Stimulated activated CD8-positive, alpha-beta memory T cell treated with anti-CD3 and anti-CD28 coated beads, Interleukin-15, amount 100 ng/mL, for 24 hours (primary cell): ENCODE measurements at places on chromosomes 1 and 21.

- DNase-seq = no peak
Observed at GRCh38 chr1:15579683-15580047, 5.2 kb downstream of the AGMAT start.

DNA sequence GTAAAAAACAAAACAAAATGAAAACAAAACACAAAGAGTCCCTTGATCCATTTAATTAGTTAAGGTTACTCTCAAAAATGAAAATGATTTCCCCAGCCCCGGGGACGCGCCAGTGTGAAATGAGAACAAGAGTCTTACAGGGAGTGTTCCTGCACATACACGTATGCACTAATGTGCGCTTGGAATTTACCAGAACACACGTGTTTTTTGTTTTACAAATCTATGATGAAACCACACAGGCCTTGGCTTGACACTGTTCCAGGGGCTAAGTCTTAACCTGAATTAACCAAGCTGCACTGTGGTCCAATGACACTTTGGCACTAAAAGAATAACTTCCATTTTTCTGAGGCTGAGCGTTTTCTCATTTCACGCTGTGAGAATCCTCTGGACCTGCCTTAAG lies 63.7 kb downstream of the SLC45A1 start:
- no peak for DNase-seq

DNA sequence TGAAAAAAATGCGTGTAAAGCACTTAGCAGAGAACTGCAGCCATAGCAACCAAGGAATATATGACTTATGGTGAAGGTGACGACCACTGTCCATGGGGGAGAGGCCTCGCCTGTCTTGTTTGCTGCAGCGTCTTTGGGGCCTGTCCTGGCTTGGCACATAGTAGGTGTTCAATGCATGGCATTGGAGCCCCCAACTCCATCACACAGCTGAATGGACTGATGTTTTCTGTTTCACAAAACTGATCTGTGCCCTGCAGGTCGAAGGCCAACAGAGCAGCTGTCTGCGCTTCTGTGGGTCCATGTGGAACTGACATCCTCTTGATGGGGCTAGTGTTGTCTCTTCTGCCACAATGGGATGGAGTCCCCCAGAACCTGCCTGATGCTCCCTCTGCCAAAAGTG lies 296.0 kb downstream of the PTPRU start:
- DNase-seq = no peak

- DNase-seq = no peak
Observed at GRCh38 chr1:15066191-15066590, 87.4 kb upstream of the TMEM51 start.

DNA sequence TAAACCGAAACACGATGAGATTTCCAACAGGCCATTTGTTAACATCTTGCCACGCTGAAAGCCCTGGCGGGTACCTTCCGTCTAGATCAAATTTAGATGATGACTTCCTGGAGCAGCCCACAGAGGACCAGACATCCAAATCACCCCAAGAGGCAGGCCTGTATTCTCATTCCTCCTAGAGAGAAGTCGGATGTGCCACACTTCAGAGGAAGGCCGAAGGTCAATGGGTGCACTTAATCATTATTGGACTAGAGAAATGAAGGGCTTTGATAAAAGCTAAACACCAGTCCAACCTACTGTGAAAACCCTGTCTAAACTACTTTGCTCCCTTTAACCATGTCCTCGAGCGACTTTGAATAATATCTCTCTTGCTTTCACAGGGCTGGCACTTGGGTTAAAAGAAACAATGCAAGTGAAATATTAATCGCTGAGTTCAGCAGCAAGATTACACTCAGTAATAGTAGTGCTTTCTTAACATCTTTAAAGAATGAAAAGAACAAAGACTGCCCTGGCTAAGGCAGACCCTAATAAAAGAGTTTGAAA lies 76.5 kb downstream of the BCAR3 start:
- no peak for DNase-seq

- no peak for DNase-seq
Observed at GRCh38 chr1:165905853-165906252, 78.4 kb downstream of the UCK2 start.

DNA sequence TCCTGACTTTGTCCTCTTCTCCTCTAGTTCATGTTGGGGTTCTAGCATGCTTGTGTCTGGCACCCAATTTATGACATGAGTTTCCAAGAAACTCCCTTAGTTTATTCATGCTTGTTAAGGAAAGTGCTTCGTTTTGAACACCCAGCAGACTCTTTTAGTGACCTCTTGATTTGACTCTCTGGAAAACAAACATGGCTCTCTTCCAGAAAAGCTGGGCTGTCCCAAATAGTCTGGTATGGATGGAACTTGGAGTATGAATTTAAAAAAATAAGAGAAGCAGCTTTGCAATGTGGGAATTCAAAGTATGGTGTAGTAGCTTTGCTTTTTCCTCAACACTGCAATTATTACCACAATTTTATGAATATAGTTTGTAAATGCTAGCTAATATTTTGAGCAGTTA lies 143.4 kb upstream of the C8B start:
- no peak for DNase-seq

GRCh38 chr1:189125694-189126093 lies 1352.0 kb downstream of the BRINP3 start:
- DNase-seq = no peak

DNA sequence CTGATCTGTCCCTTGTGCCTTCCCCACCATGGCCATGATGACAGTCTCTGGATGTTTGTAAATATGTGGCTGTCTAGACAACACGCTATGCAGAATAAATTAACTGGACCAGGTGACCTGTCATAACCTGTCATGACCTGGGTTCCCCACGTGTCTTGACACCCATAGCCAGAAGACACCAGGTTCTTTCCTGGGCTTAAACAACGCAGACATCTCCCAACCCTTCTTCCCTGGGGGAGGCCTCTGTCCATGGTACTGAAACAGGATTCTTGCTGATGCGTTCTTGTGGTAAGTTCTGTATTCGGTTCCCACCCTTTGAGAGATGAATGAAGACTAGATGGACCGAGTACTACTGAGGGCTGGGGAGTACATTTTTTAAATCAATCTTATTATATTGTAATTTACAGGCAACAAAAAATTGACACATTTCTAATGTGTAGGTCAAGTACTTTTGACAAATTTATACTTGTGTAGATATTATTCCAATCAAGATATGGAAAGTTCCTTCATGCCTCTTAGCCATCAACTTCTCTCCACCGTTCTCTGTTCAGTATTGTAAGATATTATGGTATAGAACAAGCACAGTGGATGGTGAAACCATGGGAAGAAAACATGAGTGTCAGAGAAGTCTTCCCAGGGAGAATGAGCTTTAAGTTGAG lies 738.8 kb downstream of the PTPRU start:
- no peak for DNase-seq

DNA sequence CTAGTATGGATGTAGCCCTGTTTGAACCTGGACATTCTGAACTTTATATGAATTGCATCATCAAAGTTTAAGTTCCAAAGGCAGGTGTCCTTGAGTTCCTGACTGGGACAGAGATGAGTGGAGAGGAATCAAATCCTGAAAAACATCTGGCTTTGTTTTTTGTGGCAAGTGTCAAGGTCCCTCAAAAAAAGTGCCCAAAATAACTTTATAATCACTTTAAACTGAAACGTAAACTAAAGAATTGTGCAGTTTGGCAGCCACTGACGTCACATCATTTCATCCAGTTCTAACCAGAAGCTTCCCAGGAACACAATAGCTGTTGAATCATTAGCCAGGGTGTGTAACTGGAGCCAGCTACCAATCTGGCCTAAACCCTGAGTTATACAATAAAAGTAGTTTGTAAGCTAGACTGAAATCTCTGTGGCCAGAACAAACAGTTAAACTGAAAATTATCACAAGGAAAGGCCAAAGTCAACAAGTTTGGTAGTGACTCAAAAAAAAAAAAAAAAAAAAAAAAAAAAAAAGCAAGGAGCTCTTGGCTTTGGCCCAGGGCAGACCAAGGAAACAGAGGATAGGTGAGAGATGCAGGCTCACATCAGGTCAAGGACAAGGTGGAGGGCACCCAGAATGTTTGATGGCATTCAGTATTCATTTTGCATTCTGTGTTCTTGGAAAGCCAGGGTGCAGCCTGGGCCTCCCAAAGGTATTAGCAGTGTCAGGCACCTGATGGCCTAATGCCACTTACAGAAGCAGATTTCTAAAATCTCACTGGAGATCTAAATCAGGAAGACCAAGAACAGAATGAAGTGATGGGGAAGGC lies 74.3 kb downstream of the TNFSF18 start:
- DNase-seq = no peak

DNA sequence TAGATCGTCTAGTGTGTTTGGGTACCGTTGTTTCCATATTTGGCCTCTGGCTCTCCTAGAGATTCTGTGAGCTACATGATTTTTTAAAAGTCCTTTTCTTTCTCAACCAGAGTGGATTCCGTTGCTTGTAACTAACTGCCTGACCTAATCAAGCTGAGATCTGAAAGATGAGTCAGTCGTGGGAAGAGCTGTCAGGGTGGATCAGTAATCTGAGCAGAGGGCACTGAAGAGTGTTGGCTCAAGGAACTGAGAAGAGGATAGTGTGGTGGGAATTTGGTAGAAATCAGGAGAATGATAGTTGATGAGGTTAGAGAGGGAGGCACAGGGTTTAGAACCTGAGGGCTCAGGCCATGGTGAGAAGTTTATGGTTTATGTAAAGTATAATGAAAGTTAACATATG lies 52.2 kb downstream of the TRAF5 start:
- no peak for DNase-seq

GRCh38 chr1:178342745-178343144 lies 154.0 kb downstream of the CLEC20A start:
- DNase-seq = no peak

GRCh38 chr1:180157576-180158057 lies 2.9 kb downstream of the QSOX1 start:
- no peak for DNase-seq

DNA sequence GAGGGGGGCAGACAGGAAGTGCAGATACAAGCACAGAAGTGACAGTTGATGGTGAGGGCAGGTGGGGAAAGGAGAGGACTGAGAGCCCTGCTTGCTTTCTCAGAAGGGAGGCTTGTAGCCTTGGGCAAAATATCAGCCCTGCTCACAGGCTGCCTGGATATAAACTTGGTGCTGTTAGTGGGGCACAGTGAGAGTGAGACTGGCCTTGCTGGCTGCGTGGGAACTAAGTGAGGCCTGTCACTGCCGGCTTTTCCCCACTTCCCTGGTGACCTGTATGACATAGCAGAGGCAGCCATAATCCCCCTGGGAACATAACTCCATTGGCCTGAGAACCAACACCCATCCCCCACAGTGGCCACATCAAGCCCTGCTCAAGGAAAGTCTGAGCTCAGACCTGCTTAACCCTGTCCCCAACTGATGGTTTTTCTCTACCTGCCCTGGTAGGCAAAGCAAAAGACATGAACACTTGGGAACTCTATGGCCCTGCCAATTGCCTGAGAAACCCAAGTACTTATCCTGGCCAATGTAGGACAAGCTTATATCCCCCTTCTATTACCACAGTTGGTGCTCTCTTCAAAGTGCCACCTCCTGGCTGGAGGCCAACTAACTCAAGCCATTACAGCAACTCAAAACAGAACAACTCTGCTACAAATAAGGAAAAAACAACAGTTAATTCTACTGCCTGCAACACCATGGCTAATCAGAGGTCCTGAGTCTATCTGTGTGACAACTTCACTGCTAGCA lies 472.7 kb downstream of the PLPP3 start:
- no peak for DNase-seq

DNA sequence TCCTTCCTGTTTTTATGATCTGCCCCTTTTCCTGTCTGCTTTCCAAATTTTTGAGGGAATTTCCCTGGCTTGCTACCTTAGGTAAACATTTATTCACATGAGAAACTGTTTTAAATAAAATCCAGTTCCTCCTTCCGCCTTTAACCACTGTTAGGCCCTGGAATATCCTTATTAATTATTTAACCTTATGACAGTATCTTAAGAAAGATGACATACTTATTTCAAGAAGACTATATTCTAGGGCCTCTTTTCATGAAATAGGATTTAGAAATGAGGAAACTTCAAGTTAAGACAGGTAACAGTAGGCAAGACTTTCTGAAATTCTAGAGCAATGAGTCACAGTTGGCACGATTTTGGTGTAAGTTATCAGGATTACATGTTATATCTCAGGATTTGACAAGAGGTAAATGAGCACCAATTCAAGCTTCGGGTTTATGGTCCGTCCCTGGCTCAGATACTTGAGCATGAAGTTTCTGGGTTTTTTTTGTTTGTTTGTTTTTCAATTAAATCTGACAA lies 2.0 kb upstream of the TNFSF18 start:
- DNase-seq = no peak

GRCh38 chr1:157732755-157733154 lies 32.2 kb upstream of the FCRL3 start:
- no peak for DNase-seq

DNA sequence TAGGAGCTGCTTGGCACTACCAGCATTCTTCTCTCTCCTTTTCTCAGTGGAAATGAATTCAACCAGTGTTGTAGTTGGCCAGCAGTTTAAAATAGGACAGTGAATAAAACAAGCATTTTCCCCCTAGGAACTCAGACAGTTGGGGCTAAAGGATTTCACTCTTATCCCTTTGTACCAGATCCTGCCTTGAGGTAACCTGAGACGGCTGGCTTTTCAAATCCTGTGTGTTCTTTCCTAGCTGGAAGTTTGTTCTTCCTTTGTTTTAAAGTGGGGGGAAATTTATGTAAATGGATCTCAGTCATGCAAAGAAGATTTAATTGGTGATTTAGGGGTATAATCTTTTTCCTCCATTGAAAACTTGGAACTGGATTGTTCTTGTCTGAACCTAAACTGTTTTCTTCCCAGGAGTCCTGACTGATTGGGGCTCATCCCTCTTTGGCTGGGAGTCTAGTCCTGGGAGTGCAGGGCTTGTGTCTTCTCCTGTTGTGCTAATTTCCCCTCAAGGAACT lies 23.3 kb downstream of the ZP4 start:
- DNase-seq = no peak

- no peak for DNase-seq
Observed at GRCh38 chr1:173149887-173150286, 57.2 kb downstream of the TNFSF4 start.

DNA sequence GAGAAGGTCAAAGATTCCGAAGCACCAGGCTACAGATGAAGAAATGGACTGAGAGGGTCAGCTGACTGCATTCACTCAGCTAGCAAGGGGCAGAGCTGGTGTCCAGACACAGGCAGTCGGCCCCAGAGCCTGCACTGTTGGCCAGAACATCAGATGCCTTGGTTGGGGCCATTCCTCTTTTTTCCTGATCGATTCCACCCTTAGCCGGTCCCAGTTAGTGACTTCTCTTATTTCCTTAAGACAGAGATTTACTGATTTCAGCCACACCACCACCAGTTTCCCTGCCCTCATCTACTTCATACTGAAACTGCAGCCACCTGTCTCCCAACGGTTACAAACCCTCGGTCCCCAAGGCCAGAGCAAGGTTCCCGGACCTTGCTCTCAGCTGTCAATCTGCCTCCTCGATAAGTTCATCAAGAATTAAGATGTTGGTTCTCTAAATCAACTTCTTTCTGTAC lies 11.5 kb downstream of the CD58 start:
- DNase-seq = no peak

- DNase-seq = no peak
Observed at GRCh38 chr21:44914176-44914874, 6.4 kb downstream of the ITGB2 start.
